SK-N-DZ (cell line): ENCODE measurements at places on chromosomes 13 and 19.

DNA sequence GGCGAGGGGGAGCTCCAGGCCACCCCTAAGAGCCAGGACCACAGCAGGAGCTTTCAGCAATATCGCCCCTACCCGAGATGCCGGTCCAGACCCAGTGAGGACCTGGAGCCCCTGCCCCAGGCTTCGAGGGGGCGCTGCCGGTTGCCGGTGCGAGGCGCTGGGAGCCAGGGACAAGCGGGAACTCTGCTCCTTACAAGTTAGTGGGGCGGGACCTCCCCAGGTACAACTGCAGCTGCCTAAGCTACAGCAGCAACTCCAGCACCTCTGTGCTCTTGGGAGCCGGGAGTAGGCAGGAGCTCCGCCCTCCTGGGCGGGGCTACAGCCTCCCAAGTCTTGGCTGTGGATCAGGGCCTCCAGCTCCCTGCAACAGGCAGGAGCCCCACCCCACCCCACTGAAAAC is 15.2 kb upstream of the TSC22D1 start:
- no peak for DNase-seq

GRCh38 chr19:49954933-49955332 is 6.0 kb downstream of the SIGLEC11 start:
- DNase-seq, result no peak

DNA sequence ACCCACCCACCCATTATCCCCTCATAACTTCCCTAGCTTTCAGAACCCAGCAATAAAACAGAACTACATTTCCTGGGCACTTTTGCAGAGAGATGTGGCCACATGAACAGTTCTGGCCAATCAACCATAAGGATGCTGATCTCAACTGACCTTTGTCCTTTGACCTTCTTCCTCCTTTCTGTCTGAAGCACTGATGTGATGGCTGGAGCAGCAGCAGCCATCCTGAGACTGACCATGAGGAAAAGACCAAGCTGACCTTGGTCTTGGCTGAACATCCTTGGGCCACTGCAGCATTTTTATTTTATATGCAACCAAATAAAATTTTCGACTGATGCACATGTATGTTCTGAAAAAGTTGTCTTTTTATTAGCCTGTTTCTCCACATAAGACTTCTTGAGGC is 33.1 kb upstream of the CACNA1A start:
- DNase-seq, result no peak

- DNase-seq, result no peak
Observed at GRCh38 chr19:4473763-4474513, 1.8 kb downstream of the HDGFL2 start.
